Cardiac atrium fibroblast (primary cell): ENCODE measurements at places on chromosomes 3 and 15. TPM values are rescaled to one million over a fixed set of nuclear protein-coding genes. Genes with fewer than 3 reads are reported as not detected.

Gene C3orf80
- total RNA-seq = 0.18 and 0.81 TPM in 2 replicates

Gene SRGAP3
- total RNA-seq = 0.36 and 3.6 TPM in 2 replicates

Gene PSTPIP1
- total RNA-seq = not detected in 2 replicates

Gene FAM174B
- 1.6 and 8.7 TPM in 2 replicates for total RNA-seq

Gene GOLIM4
- total RNA-seq = 29.2 and 35.2 TPM in 2 replicates

Gene PPM1L
- 0.72 and 2.8 TPM in 2 replicates for total RNA-seq

Gene IL16
- total RNA-seq = 1.1 and 2.2 TPM in 2 replicates
